Tongue (tissue), 3 donors: ENCODE measurements at places on chromosomes 16 and 17.
A peak's percentile ranks its signal among the peaks of the same experiment; 100 is the strongest.

DNA sequence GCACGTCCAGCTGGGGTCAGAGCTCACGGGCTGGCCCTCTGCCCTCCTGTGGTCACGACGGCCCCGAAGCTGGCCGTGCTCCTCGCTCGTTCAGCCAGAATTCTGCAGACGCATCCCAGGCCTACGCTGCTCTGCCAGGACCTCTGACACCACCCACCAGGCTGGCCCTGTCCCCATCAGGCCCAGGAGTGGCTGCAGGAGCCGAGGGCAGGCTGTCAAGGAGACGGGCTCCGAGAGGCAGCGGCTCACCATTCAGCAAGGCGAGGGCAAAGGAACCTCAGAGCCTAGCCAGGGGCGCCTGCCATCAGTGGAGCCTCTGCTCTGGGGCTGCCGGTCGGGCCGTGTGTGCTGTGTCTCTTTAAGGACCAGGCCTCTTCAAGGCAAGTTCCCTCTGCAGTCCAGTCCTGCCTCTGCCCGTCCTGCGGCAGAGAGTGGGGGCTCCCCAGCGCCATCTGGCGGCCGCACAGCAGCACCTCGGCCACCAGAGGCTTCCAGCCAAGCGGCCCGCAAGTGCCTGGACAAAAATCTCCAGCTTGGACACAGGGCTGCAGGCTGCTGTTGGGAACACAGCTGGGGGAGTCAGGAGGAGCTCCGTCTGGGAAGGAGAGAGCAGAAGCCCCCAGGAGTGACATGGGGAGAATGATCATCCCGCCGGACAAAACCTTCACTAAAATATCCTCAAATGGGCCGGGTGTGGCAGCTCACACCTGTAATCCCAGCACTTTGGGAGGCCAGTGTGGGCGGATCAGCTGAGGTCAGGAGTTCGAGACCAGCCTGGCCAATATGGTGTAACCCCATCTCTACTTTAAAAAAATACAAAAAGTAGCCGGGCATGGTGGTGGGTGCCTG lies 7.4 kb upstream of the ABR start:
- peak; percentile 91 for DNase-seq

GRCh38 chr17:5672815-5673430 lies 88.6 kb upstream of the NLRP1 start:
- DNase-seq: no peak

- peak; percentile 98 for DNase-seq
Measured at GRCh38 chr17:45147581-45148182, 593 bp upstream of the HEXIM1 start.

DNA sequence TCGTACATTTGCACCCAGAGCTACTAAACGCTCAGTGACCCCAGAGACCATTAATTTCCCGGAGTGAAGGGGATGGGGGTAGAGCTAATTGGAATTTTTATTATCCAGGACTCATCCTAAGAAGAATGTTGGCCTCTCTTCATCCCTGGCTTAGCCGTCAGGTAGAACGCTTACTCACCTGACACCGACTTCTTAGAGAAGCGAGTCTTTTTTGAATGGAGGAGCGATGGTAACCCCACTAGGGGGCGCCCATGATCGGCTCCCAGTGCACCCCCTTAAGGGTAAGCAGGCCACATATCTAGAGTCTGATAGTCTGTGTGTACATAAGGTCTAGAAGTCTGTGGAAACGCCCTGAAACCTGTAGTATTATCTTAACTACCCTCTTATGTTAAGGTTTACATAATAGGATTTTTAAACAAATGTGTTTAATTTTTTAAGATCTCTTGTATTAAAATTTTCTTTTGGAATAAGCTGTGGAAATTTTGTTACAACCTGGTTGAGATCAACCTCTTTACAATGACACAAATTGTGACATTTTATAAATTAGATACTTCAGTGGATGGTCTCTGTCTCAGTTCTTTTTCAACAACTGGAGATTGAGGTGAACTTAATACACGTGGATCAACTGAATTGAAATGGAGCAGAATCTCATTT lies 229.8 kb downstream of the CPPED1 start:
- DNase-seq: peak; percentile 14

GRCh38 chr16:27515874-27516353 lies 33.8 kb downstream of the GTF3C1 start:
- DNase-seq: no peak

- DNase-seq: no peak
Measured at GRCh38 chr17:27778183-27778582, 22.1 kb downstream of the NOS2 start.
